Stomach (tissue), 19 donors: ENCODE measurements at places on chromosomes 13 and 19.

- no peak for DNase-seq
These were observed 6.4 kb downstream of the GRTP1 start for GRCh38 chr13:113357529-113357928.

DNA sequence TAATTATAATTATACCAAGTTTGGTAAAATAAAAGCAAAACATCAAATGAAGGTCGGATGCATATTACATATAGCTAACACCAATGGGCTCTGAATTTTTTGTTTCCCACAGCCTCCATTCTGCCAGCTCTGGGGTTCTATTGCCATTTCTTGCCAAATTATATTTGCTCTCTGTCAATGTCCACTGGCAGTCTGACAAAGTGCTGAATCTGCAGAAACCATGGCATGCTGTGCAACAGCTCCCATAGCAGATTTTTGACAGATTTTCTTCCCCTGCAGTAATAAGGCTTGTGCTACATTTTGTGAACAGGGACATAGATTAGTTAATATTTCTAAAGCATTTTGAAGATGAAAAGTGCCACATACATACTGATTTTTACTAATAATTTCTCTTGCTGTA lies 1102.1 kb downstream of the DIAPH3 start:
- DNase-seq = no peak

DNA sequence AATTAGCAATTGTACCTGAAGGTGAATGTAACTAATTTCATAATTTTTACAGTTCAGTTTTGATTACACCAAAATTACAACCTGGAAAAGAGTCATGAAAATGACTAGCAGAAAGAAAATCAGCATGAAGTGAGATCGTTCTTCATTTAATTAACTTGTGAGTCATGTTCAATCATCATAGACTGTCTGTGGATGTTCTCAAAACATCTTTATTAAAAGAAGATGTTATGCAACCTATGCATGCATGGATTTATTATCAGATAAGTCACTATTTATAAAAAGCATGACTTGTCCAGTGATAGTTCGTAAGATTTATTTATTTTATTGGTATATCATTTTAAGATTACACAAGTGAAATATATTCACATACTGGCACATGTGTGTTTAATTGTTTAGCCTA lies 245.9 kb downstream of the ITGBL1 start:
- DNase-seq = no peak

DNA sequence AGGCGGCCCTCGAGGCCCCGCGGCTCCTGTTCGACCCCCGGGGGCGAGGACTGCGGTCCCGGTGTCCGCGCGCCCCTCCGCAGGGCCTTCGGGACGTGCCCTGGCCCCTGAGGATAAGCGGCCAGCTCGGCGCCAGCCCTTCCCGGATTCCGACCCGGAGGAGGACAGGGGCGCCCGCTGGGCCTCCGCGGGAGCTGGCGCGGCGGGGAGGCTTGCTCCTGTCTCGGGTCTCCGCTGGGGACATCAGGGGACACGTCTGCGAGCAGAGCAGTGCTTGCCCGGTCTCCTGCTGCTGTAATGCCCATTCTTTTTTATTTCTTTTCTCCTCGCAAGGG lies 829 bp downstream of the B3GLCT start:
- peak; percentile 83 for DNase-seq

- peak; percentile 35 for DNase-seq
These were observed 26.7 kb downstream of the MAB21L1 start for GRCh38 chr13:35449821-35450220.

GRCh38 chr13:114027826-114028225 lies 54.0 kb upstream of the C13orf46 start:
- DNase-seq = no peak

GRCh38 chr13:23749288-23749873 lies 139.8 kb downstream of the MIPEP start:
- no peak for DNase-seq

DNA sequence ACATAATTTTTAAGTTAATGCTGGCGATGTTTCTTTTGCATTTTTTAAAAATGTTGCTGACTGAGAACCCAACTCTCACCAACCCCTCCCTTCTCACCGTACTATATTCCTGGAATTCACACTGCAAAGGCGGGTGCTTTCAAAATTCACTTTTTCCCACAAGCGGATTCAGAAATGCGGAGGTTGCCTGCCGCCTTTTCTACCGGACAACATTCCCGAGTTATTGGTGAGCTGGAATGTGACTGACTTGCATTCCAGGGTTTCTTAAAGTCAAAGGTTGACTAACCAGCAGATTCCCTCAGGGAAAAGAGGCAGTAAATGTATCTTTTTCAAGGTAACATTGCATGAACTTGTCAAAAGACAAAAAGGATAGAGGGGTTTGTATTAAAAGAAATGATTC lies 113.3 kb downstream of the RAB20 start:
- DNase-seq = no peak

DNA sequence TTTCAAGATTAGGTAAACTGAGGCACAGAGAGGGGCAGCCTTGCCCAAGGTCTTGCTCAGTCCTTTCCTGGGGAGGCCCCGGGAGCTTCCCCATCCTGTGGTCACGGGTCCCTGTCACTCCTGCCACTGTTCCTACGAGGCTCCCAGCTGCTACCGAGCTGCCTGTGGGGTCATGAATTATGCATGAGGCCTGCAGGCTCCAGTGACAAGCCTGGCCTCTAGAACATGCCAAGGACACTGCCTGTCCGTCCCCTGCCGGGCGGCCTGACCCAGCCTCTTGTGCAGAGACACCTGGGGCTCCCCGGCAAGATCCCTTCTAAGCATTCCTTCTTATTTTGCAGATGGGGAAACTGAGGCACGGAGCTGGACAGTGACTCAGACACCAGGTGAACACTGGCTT lies 2.7 kb downstream of the FCHO1 start:
- no peak for DNase-seq

- peak; percentile 99 for DNase-seq
These were observed at the start of gene DNM2 for GRCh38 chr19:10717356-10718204. DNM2 (plus strand) TSS chr19:10718079; CDS start chr19:10718243, 164 bp downstream.

GRCh38 chr13:100633461-100633860 lies 41.1 kb downstream of the TMTC4 start:
- peak; percentile 35 for DNase-seq

- peak; percentile 43 for DNase-seq
These were observed 18.4 kb upstream of the GAS6 start for GRCh38 chr13:113882267-113882630.

- no peak for DNase-seq
These were observed 419.3 kb upstream of the GPC6 start for GRCh38 chr13:92807353-92807752.

DNA sequence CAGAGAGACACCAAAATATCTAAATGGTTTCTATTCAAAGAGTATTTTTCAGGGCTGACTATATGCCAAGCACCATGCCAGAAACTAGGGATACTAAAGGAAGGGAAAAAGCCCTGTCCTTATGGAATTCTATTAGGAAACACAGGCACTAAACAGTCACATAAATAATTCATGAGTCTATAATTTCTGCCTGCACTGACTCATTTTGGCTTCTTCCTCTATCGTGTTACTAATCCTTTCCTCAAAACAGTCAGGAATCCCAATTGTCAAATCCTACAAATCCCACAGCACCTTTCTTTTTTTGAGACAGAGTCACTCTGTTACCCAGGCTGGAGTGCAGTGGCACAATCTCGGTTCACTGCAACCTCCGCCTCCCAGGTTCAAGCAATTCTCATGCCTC lies 29.2 kb downstream of the XPO4 start:
- DNase-seq = no peak

GRCh38 chr13:59326717-59327116 lies 837.0 kb downstream of the DIAPH3 start:
- DNase-seq = no peak

DNA sequence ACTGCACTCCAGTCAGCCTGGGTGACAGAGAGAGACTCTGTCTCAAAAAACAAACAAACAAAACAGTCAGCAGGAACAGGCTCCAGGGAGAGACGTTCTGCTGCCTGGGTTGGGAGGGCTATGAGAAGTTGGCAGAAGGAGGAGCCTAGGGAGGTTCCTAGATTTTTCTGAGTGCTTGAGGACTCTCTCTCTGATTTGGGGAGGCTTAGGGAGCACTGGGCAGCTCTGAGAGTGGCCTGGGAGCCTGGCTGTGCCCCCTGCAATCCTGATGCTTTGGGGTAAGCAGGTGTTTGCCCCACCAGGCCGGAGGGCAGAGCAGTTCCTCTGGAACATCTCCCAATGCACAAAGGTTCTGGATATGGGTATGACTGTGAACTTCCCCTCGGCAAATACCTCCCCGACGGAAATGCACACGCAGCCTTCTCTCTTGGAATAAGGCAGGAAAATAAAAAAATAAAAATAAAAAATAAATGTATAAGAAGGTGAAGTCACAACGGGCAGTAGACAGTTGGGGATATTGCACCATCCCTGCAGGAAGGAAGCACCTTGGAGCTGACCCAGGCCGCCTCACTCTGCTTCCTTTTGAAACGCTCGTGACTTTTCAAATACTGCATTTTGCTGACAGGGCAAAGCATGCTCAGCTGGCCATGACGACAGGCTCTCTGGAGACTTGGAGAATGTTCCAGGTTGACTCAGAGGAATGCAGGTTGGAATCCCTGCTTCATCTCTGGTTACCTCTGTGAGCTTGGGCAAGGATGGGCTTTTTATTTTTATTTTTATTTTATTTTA lies 26.5 kb upstream of the HOMER3 start:
- DNase-seq = peak; percentile 68

DNA sequence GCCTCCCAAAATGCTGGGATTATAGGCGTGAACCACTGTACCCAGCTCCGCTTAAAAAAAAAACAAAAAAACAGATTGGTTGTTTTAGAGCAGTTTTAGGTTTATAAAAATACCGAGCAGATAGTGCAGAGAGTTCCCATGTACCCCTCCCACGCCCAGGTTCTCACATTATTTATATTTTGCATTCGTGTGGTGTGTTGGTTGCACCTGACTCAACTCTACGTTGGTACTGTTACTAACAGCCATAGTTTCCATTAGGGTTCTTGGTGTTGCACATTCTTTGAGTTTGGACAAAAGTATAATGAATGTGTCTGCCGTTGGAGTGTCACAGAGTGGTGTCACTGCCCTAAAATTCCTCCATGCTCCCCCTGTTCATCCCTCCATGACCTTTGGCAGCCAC lies 29.1 kb downstream of the MYO9B start:
- no peak for DNase-seq

DNA sequence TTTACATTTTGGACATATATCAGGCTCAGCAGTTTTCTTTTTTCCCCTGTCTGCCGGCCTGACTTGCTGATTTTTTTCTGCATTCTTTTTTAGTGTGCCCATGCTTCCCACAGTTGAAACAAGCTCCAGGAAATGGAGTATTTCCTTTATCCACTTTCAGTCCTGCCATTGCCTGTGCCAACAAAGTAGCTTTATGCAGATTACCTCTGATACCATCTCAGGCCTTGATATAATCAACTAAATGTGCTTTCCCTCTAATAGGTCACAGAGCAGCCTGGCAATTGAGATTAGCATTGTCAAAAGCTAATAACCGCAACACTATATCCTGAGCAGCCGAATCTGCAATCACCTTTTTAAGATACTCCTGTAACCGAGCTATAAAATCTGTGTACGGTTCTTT lies 9.2 kb downstream of the MRPS12 start:
- no peak for DNase-seq

- peak; percentile 33 for DNase-seq
These were observed 26.6 kb upstream of the CALM3 start for GRCh38 chr19:46574533-46574932.

DNA sequence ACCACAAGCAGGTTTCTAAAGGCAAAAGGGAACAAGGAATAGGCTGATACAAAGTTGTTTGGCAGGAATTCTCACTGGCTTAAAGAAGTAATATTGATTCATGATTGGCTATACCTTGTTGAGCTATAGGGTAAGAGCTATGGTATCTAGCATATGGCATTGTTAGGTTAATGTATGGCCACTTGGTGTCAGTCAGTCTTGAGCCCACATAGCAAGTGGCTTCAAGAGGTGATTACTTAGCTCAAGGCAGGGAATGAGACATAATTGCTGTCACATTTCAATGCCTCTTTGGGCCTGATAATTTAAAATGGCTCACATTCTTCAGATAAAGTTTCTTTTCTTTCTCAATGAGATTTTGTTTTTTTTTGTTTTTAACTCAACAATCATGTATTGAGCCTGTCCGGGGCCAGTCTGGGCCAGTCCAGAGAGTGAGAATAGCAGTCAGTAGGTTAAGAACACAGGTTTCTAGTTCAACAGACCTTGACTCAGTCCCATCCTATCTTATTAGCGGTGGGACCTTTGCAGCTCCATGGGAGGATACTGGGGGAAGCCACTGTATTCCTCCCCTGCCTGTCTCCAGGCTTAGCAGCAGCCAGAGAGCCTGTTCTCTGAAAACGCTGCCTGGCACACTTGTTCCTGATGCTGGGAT lies 45.8 kb upstream of the RCBTB2 start:
- no peak for DNase-seq

GRCh38 chr19:2053601-2054389 lies 2.8 kb upstream of the MKNK2 start:
- DNase-seq = peak; percentile 88

DNA sequence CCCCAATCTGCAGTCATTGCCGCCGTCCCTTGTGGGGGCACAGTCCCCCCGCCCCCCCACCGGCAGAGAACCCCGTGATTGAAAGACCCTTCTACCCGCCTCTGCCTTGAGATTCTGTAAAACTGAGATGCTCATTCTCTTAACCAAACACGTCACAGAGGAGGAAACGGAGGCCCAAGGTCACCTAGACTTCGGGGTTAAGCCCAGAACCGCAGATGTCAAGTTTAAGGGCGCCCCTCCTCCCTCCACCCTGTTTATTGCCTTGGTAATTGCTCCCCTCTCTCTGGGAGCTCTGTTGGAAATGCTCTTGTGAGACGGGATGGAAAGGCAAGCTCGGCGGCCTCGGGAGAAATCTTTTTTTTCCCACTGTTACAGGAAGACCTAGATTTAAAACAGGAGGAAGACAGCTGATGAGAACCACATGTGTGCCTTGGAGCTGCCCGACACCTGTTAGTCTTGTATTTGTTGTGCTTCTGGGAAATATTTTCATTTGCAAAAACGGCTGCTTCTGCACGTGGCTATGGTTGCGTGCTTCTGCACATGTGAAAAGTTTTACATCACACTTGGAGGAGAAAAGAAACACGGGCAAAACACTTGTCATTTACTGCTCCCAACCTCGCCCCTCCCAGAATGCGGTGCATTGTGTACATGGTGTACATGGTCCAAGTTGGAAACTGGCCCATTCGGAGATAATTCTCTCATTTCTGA lies 1.1 kb upstream of the MED26 start:
- peak; percentile 72 for DNase-seq

DNA sequence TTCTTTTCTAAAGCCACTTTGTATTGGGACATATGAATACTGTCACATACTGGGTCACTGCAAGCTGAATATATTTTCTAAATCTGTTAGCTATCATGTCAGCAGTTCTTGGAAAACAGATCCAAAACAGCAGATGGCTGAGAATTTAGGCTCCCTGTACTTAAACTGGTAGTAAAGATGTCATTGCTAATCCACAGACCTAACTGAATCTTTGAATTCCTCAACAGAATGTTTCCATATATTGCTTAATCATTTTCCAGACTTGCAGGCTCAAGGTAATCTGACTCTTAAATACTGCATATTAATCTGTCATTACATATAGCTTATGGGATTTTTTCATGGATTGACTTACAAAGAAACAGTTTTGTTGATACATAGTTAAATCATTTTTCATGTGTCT lies 639.0 kb upstream of the KLHL1 start:
- no peak for DNase-seq
